Activated CD4-positive, alpha-beta T cell treated with anti-CD3 and anti-CD28 coated beads for 36 hours (primary cell): ENCODE measurements at places on chromosomes 1 and 21. TPM values are rescaled to one million over a fixed set of nuclear protein-coding genes. Genes with fewer than 3 reads are reported as not detected.

- no peak for DNase-seq
These were observed 6.4 kb upstream of the C1orf21 start for GRCh38 chr1:184380468-184380867.

DNA sequence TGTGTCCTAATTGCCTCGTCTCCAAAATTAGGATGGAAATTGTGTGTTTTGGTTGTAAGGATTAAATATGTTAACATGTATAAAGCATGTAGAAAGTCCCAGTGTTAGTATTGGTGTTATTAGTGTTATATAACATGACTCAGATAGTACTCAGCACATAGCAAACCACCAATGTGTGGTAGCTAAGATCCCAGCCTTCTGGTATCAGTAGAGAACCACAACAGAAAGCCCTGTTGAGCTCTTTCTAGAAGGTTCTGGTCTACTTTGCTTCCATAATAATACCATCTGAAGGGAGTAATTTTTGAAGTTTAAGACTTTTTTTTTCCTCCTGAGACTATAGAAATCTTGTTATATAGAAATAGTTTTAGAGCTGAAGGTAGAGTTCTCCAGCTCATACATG, 259.3 kb upstream of the SGIP1 start:
- DNase-seq: no peak

DNA sequence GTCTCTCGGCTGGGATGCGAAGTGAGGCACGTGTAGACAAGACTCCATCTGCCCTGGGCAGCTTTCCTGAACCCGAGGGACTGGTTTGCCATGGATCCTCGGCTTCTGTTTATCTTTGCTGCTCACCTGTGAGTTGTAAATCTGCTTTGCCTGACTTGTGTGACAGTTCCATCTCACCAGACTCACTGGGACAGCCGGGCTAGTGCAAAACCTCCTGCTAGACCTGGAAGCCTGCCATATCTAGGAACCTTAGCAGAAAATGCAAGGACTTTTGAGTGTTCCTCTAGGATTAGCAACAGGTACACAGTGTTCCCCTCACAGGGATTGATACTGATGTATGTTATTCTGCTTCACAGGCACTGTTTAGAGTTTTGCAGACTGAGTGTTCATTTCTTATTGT, 218.6 kb downstream of the URB2 start:
- no peak for DNase-seq

DNA sequence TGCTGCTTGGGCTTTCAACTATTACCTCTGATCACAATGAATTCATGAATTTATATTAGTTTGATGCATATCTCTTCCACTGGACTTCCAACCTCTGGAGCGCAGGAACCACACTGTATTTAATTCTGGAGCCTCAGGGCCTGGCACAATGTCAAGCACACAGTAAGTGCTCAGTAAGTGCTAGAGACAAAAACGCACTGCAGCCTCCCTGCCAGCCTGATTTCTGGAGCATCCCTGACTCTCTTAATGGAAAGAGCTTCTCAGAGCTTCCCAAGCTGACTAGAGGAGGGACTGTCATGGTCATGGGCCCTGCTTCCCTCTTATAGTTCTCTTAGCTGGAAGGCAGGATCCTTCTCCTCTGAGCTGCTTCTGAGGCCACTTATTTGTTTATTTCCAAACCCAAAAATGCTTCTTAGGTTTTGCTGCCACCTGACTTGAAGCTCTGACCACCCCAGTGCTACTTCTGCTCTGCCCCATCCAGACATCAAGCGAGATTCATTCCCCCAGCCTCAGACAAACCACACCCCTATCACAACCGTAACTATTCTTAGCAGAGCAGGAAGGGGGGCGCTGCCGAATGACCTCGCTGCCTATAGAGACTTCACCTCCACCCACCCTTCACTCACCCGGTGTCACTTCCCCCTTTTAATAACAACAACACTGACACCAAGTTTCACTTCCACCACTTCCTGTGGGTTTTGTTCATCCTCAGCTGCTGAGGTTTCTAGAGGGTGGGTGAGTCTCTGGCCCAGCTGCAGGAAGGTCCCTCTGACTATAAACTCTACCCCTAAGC, 33.6 kb downstream of the NUAK2 start:
- DNase-seq: peak; percentile 88

Gene VAMP3
- 17.4 TPM for total RNA-seq

Gene FBLIM1
- total RNA-seq: not detected

Gene FCER1G
- total RNA-seq: 0.98 TPM

Gene AMPD1
- 0.23 TPM for total RNA-seq
